Psoas muscle (tissue), 8 donors: ENCODE measurements at places on chromosomes 6 and 20. TPM values are rescaled to one million over a fixed set of nuclear protein-coding genes. Genes with fewer than 3 reads are reported as not detected.

DNA sequence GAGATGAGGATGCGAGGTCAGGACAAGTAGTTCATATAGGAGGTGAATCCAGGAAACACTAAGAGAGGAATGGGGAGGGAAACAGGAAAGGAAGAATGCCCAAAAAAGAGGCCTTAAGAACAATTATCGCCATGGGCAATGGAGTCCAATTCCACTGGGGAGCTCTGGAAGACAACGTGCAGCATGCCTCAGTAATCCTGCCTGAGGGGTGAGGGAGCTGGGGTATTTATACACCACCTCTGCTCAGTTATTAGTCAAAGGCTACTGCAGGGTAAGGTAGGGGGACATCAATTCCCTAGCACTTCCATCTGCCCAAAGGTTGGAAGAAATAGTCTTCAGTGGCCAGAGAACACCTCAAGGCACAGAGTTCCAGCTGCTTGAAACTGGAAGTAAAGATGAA lies 96.4 kb downstream of the ZNF217 start:
- no peaks in the 10 kb centered on the region for H3K36me3 ChIP-seq
- no peaks in the 10 kb centered on the region for H3K4me1 ChIP-seq
- no peak for DNase-seq
- H3K27ac ChIP-seq, result no peak overlapping the region

DNA sequence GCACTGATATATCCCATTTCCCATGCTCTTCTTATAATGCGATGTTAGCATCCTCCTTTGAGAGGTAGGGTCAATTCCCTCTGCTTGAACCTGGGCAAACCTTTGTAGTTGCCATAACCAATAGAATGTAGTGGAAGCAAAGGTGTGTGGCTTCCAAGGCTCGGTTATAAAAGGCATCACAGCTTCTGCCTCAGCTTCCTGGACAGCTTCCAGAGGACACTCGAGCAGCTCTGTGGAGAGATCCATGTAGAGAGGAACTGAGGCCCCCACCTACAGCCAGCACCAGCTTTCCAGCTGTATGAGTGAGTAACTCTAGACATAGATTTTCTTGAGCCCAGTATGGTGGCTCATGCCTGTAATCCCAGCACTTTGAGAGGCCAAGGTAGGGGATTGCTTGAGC lies 36.7 kb downstream of the FGD2 start:
- no peak overlapping the region for H3K27ac ChIP-seq
- DNase-seq, result no peak
- H3K27me3 ChIP-seq, result no peaks in the 10 kb centered on the region
- no peaks in the 10 kb centered on the region for H3K4me1 ChIP-seq

DNA sequence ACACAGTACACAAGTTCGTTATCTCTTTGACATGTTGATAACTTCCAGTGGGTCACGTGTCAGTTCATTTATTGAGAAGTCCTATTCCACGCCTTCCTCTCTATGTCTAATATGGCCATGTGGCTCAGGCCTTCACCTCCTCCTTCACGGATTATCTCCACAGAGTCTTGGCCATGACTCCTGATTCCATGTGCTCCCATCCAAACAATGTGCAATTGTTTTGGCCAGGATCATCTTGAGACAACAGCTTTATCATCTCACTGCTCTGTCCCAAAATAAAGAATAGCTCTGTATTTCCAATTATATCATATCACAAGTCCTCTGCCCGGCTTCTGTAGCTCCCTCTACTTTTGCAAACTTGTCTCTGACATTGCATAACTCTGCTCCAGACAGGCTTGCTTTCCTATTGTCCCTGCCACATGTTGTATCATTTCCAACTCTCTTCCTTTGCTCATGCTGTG lies 11.1 kb upstream of the TXNDC5 start:
- no peaks in the 10 kb centered on the region for H3K27me3 ChIP-seq
- H3K27ac ChIP-seq, result no peak overlapping the region
- DNase-seq, result no peak
- no peak overlapping the region for H3K4me3 ChIP-seq

- H3K4me3 ChIP-seq, result no peak overlapping the region
- H3K36me3 ChIP-seq, result no peaks in the 10 kb centered on the region
- no peak for DNase-seq
- no peak overlapping the region for H3K27ac ChIP-seq
- H3K4me1 ChIP-seq, result no peaks in the 10 kb centered on the region
- H3K27me3 ChIP-seq, result no peaks in the 10 kb centered on the region
Observed at GRCh38 chr20:61628480-61628879, 376.4 kb downstream of the CDH4 start.

The CD109 gene
- 1.6 TPM for total RNA-seq

The MYL9 gene
- 42.5 TPM for total RNA-seq

The GNMT gene
- total RNA-seq, result 0.34 TPM

DNA sequence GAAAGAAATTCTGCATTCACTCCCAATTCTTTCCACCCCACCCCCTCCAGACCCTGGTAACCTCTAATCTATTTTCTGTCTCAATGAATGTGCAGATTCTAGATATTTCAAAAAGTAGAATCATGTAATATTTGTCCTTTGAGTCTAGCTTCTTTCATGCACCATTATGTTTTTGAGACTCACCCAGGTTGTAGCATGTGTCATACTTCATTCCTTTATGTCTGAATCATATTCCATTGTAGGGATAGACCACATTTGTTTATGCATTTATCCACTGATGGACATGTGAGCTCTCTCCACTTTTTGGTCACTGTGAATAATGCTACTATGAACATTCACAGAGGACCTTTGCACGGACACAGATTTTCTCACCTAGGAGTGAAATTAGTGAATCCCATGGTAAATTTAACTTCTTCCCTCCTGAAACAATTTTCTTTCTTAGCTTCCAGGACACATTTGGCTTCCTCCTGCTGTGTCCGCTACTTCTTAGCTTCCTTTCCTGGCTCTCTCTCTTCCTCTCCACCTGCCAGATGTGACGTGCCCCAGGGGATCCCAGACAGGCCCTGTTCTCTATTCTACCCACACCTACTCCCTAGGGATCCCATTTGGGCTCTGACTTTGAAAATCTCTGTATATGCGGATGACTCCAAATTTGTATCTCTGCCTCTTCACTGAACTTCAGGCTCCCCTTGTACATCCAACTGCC lies 24.1 kb upstream of the ARFGEF2 start:
- H3K36me3 ChIP-seq, result no peaks in the 10 kb centered on the region
- H3K27me3 ChIP-seq, result no peaks in the 10 kb centered on the region
- H3K27ac ChIP-seq, result peak overlapping the region; percentile 82
- no peak overlapping the region for H3K4me3 ChIP-seq
- DNase-seq, result no peak
- peaks cover 3% of the 10 kb centered on the region for H3K4me1 ChIP-seq

GRCh38 chr6:41193171-41193734 lies 7.7 kb downstream of the TREML2 start:
- H3K27me3 ChIP-seq, result peaks cover 6% of the 10 kb centered on the region
- no peak overlapping the region for H3K27ac ChIP-seq
- no peak for DNase-seq

The GHRH gene
- not detected for total RNA-seq

The SYNDIG1 gene
- not detected for total RNA-seq

DNA sequence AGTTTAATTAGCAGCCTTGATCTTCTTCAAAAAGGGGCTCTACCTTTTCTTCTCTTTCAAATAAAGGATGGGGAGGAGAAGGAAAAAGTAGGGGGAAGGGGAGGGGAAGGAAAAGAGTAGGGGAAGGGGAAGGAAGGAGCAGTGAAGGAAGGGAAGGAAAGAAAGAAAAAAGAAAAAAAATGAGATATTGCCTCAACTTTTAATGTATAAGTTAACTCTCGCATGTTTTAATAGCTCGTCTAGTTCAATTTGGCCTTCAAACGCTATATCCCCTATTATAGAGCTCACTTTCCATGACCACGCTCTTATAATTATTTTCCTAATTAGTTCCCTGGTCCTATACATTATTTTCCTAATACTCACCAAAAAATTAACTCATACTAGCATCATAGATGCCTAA lies 11.9 kb upstream of the RIPOR2 start:
- no peaks in the 10 kb centered on the region for H3K36me3 ChIP-seq
- no peaks in the 10 kb centered on the region for H3K4me1 ChIP-seq

DNA sequence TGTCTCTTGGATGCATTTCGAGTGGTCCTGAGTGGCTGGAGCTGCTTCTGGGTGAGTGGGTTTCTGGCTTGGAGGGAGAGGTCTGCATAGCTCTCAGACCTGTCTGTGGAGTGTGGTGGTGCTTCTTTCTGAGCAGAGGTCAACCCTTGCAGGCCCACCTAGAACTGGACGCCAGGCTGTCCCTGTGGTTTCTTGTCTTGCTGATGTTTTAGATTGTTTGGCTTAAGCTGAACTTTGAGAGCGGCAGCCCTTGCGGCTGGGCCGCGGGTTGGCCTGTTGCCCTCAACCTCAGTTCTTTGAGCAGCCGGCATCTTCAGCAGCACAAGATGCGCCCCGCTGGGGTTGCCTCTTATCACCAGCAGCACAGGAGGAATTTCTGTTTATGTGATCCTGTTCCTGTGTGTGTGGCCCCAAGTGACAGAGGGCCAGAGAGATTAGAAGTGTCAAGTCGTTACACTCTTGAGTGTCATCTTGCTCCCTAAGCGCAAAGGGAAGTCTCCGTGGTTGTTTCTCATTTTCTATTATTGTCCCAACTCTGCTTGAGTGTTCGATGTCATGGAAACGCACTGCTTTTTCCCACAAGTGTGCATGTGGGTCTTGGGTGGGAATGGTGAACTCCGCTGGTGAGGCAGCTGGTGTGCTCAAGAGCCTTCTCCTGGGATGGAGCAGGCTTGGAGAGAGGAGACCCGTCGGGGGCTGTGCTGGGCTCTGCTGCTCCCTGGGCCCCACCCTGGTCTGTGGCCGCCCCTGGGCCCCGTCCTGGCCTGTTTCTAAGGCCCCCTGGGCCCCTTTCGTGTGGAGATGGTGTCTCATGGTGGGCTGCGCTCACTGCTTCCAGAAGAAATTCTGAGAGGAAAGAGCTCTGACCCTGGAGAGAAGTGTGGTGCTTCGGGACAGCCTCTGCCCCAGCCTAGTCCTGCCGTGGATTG lies 20.1 kb upstream of the SLC22A1 start:
- DNase-seq, result no peak
- no peak overlapping the region for H3K27ac ChIP-seq
- H3K36me3 ChIP-seq, result peaks cover 99% of the 10 kb centered on the region
- H3K4me3 ChIP-seq, result no peak overlapping the region

The FRS3 gene
- 4.0 TPM for total RNA-seq

DNA sequence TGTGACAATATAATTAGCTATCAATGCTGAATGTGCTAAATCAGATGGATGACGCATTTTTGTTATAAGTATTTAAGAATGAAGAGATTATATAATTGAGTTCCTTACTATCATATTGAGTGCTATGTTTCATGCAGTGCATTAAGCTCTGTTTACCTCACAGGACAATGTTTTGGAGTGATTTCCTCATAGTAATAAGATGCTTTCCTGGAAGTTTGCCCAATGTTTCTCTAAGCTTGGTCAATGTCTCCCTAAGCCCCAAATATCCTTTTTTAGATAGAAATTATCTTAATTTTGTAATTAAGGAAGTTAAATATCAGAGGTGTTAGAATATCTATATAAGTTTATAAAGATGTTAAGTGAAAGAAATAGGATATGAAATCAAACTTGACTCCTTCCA lies 489.6 kb downstream of the MMUT start:
- no peak overlapping the region for H3K27ac ChIP-seq
- no peaks in the 10 kb centered on the region for H3K4me1 ChIP-seq
- no peaks in the 10 kb centered on the region for H3K36me3 ChIP-seq
- no peaks in the 10 kb centered on the region for H3K27me3 ChIP-seq

The TXLNB gene
- 128 TPM for total RNA-seq

- no peak for DNase-seq
- H3K36me3 ChIP-seq, result no peaks in the 10 kb centered on the region
- H3K27me3 ChIP-seq, result no peaks in the 10 kb centered on the region
- H3K4me1 ChIP-seq, result no peaks in the 10 kb centered on the region
Observed at GRCh38 chr6:72296375-72296774, 325.5 kb upstream of the KCNQ5 start.

The ERVFRD-1 gene
- not detected for total RNA-seq

- no peak overlapping the region for H3K27ac ChIP-seq
- no peak for DNase-seq
- H3K4me3 ChIP-seq, result no peak overlapping the region
- H3K36me3 ChIP-seq, result no peaks in the 10 kb centered on the region
Observed at GRCh38 chr20:15056246-15056645, 718.8 kb upstream of the FLRT3 start.

GRCh38 chr6:4774296-4774695 lies 1.9 kb upstream of the CDYL start:
- DNase-seq, result no peak
- H3K4me1 ChIP-seq, result peaks cover 5% of the 10 kb centered on the region
- H3K27me3 ChIP-seq, result no peaks in the 10 kb centered on the region
- H3K4me3 ChIP-seq, result no peak overlapping the region

The MOG gene
- not detected for total RNA-seq

DNA sequence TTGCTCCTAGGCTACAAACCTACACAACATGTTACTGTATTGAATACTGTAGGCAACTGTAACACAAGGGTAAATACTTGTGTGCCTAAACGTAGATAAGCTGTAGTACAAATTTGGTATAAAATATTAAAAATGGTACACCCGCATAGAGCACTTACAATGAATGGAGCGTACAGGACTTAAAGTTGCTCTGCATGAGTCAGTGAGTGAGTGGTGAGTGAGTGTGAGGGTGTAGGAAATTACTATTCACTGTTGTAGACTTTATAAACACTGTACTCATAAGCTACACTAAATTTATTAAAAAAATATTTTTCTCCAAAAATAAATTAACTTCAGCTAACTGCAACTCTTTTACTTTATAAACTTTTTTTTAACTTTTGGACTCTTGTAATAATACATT lies 391.6 kb downstream of the ADGRB3 start:
- no peaks in the 10 kb centered on the region for H3K4me1 ChIP-seq
- no peak for DNase-seq
- no peaks in the 10 kb centered on the region for H3K27me3 ChIP-seq
- H3K27ac ChIP-seq, result no peak overlapping the region
- no peak overlapping the region for H3K4me3 ChIP-seq

DNA sequence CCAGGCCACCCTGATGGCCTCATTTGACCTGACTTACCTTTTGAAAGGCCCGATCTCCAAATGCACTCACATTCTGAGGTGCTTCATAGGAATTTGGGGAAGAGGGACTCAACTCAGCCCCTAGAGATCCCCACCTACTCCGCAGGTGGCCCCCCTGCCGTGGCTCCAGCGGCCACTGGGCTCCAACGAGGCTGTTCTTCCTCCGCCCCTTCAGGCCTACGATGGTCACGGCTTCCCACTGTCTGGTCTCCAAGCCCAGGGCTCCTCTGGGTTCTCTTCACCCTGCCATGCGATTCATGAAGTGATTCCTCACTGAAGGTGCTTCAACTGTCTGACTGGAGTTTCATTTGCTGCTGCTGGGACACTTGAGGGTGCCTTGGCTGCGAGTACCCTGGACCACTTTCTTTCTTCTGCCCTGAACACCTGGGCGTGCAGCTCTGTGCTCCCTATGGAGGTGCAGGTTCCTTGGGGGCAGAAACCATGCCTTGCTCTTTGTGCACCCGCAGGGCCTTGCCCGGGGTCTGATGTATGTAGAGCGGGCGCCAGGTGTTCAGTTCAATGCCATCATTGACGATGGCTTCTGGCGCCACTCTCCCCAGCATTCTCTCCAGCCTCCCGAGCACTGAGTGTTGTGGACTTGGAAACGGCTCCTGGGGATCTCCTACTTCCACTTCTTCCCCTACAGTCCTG lies 10.0 kb upstream of the DUSP22 start:
- no peaks in the 10 kb centered on the region for H3K4me1 ChIP-seq
- no peak overlapping the region for H3K27ac ChIP-seq
- DNase-seq, result no peak
- H3K36me3 ChIP-seq, result no peaks in the 10 kb centered on the region
- H3K27me3 ChIP-seq, result no peaks in the 10 kb centered on the region

GRCh38 chr6:74066168-74066871 lies 370.3 kb downstream of the CD109 start:
- H3K4me3 ChIP-seq, result no peak overlapping the region
- no peaks in the 10 kb centered on the region for H3K36me3 ChIP-seq
- no peaks in the 10 kb centered on the region for H3K4me1 ChIP-seq
- DNase-seq, result no peak
- H3K27ac ChIP-seq, result no peak overlapping the region
